ENCODE measurements at places on chromosomes 5 and 9.

- DNase-seq = no peak
These were observed 227.0 kb downstream of the PAPPA start for GRCh38 chr9:116380496-116380995.

GRCh38 chr5:89769975-89770374, 639.6 kb downstream of the CETN3 start:
- DNase-seq = no peak

GRCh38 chr5:163506726-163507125, 1.3 kb downstream of the MAT2B start:
- DNase-seq = no peak

GRCh38 chr5:37553720-37554404, 174.7 kb downstream of the WDR70 start:
- no peak for DNase-seq

GRCh38 chr9:76615177-76615603, 149.0 kb upstream of the PCA3 start:
- DNase-seq = no peak

DNA sequence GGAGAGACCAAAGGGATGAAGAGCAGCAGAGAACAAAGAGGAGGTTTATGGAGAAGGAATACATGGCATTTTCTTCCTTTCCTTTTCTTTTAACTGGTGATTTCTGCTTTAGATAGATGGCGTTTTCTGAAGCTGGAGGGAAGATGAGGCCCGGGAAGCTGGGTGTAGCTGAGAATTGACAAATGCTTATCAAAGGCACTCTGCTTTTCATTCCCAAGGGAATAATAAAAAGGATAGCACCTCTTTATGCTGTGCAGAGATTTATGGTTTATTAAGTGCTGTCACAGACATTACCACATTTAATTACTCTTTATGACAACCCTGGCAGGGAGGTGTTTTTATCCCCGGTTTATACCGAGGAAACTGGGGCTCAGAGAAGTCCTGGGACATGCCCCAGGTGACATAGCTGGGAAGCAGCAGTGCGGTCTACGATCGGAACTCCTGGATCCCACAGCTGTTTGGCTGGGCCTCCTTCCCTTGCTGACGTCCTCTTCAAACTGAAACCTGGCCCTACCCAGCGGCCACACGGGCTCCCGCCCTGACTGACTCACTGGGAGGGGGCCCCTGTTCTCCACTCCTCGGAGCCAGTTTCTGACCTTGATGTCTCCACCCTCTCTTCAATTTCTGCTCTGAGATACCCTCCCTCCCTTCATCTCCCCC, 8.2 kb upstream of the EPB41L4B start:
- no peak for DNase-seq

- DNase-seq = no peak
These were observed 26.6 kb upstream of the CD180 start for GRCh38 chr5:67223211-67223610.

Data from activated naive CD4-positive, alpha-beta T cell treated with Interleukin-2 at 50 U/mL for 16 hours (primary cell).